ENCODE measurements at places on chromosomes 4 and X. TPM values are rescaled to one million over a fixed set of nuclear protein-coding genes. Genes with fewer than 3 reads are reported as not detected.

GRCh38 chr4:3807311-3807710, 41.1 kb downstream of the ADRA2C start:
- H3K27me3 ChIP-seq: no peaks in the 10 kb centered on the region
- no peaks in the 10 kb centered on the region for H3K36me3 ChIP-seq
- no peak for DNase-seq
- H3K4me3 ChIP-seq: no peak overlapping the region
- no peaks in the 10 kb centered on the region for H3K4me1 ChIP-seq

GRCh38 chr4:81541161-81541945, 69.6 kb upstream of the RASGEF1B start:
- no peaks in the 10 kb centered on the region for H3K4me1 ChIP-seq
- no peak for DNase-seq
- H3K4me3 ChIP-seq: no peak overlapping the region
- H3K27me3 ChIP-seq: no peaks in the 10 kb centered on the region
- H3K27ac ChIP-seq: no peak overlapping the region

Gene BANK1
- not detected for total RNA-seq

Gene ASMTL
- total RNA-seq: 31.9 TPM

Gene SLC49A3
- total RNA-seq: 12.0 TPM

Measured in right atrium auricular region (tissue), 2 donors.